ENCODE measurements at places on chromosomes 13 and 19.
A peak's percentile ranks its signal among the peaks of the same experiment; 100 is the strongest.

DNA sequence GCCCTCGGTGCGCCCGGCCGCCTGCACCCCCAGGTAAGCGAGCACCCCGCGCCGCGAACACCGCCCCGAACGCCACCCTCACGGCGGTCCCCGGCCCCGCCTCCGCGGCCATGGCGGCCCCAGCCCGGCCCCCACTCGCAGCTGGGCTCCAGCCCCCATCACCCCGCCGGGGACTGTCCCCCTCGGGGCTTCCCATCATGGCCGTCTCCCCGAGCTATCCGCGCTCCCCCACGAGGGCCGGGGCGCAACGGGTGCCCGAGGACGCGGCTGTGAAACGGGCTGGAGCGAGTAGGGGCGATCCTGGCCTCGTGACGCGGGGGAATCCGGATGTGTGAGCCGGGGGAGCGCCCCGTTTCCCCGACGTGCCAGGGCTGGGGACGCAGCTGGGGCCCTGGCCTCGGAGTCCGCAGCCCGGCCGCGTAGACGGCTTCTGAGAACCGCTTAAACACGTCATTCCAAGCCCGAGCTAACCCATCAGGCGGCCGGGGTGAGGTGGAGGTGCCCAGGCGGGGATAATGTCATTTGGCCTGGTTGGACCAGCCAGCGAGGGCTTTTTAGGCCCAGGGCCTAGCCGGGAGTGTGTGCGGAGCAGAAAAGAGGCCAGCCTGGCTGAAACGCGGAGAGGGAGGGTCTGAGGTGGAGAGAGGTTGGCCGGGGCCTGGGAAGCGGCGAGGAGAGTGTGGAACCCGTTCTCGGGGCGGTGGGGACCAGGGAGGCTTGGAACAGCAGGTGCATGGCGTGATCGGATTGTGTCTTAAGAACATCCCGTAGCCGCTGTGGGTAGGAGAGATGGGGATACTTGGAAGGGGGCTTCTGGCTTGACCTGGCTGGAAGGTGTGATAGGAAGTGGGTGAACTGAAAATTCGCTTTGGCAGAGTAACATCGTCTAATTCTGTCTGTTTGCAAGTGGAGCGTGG is 550 bp downstream of the CERS4 start:
- DNase-seq = peak; percentile 71

- DNase-seq = no peak
These were observed 422.1 kb downstream of the FGF9 start for GRCh38 chr13:22092791-22093560.

- DNase-seq = no peak
These were observed 82.6 kb downstream of the PCDH9 start for GRCh38 chr13:67147342-67148133.

DNA sequence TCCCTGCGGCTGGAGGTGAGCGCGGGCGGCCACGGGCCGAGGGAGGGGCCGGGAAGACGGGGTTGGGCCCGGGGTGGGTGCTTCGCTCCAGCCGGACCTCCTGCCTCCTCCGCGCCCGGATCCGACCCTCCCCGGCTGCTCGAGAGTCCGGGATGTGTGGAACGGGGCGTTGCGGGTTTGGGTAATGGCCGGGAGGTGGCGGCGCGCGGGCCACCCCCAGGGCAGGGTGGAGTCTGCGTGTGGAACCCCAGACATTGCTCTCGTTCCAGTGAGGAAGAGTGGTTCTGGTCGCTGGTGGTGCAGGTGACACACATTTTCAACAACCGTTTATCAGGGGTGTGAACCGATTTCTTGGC is 38.8 kb downstream of the ARHGEF7 start:
- no peak for DNase-seq

GRCh38 chr13:57558051-57558467 is 73.5 kb upstream of the PCDH17 start:
- no peak for DNase-seq

GRCh38 chr19:35514282-35514809 is 897 bp upstream of the DMKN start:
- no peak for DNase-seq

GRCh38 chr13:36919171-36919832 is 736 bp downstream of the SMAD9 start:
- DNase-seq = no peak
